ENCODE measurements at places on chromosomes 7 and 10.

- DNase-seq = peak; percentile 31
Measured at GRCh38 chr7:29291723-29292618, 97.4 kb downstream of the CHN2 start.

DNA sequence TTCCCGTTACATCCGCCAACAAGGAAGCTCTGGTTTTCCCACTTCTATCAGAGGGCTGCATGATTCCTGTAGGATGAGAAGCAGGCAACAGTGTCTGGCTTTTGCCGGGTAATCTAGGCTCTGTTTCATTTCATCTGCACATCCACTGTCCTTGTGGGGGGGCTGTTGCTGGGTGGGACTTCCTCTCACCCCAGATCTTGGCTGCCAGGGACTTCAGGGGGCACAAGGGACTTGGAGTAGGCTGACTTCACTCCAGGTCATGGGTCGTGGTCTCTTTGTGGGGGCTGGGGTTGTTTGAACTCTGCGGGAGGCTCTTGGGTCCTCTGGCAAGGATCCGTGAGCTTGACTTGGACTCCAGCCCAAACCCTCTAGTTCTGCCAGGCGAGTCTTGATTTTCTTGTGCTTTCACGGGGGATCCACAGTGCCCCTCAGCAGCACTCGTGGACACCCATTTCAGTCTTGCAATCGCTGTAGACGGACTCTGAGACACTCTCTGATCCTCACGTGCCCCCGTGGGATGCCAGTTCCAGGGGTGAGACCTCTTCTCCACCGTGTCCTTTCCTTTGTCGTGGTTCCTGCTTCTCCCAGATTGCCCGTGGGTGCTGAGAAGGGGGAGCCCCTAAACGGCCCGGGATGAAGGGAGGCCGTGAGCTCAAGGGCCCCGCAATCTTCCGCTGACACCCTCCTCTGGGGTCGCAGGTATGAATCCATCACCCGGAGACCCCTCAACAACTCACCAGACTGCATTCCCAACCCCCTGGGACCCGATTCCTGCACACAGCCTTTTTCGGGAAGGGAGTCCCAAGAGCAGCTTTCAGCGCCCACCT is 21.4 kb upstream of the ZNF273 start:
- no peak for DNase-seq

DNA sequence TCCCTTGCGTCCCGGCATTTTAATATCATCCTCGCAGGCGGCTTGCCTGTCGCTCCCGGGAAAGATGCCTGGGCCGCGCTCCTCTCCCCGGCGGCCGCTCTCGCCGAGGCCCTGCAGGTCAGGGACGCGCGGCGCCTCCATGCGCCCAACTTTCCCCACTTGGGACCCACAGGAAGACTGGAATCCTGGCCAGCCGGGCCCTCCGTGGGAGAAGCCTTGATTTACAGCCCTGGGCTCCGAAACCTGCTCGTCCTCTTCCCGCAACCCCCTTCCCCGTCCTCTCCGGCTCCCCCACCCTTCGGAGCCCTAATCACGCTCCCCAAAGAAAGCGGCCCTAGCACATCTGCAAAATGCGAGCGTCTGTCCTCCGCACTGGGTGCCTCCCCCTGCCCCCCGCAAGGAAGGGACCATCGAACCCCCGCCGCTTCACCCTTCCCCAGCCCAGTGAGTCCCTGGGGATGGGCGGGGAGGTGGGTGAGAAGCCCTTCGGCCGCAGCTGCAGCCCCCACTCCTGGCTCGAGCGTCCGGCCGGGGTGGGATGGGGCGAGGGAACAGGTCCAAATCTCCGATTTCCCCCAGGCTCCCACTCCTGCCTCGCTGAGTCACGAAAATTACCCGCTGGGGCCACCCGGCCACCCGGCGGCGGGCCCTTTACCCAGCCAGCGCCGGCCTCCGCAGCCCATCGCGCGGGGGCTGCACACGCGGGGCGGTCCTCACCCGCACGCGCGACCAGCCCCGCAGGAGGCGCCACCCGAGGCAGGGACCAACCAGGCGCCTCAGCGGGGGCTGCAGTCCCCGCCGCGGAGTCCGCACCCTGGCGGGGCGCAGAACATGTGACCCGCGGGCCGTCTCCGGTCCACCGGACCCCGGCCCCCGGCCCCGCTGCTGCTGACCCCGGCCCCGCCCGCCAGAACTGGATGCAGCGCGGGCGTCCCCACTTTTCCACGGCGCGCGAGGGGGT is 695 bp downstream of the HSPA12A start:
- no peak for DNase-seq

- no peak for DNase-seq
Measured at GRCh38 chr7:105021352-105021751, 7.3 kb downstream of the KMT2E start.

- no peak for DNase-seq
Measured at GRCh38 chr10:70396140-70396539, 7.8 kb upstream of the EIF4EBP2 start.

GRCh38 chr10:79203833-79204232 is 135.1 kb downstream of the ZMIZ1 start:
- DNase-seq = no peak

- peak; percentile 55 for DNase-seq
Measured at GRCh38 chr7:123624527-123625183, 23.0 kb downstream of the ASB15 start.

GRCh38 chr10:9211228-9211627 is 1156.7 kb downstream of the GATA3 start:
- peak; percentile 2 for DNase-seq

- DNase-seq = peak; percentile 27
Measured at GRCh38 chr10:97291357-97292096, 910 bp downstream of the ARHGAP19 start.

DNA sequence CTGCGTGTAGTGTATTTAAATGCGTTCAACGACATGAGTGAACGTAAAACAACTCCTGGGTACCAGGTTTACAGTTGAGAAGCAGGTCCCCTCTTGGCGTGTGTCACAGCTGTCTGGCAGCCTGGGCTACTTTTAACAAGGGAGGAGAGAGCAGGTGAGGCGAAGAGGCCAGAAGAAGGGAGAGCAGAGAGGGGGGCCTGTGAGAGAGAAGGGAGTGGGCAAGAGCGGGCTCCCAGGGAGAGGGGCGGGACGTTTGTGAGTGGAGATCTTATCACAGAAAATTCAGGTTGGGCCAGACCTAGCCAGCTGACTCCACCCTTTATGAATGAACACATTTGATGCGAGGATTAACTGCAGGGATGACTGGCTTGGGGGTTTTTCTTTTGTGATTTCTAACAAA is 154.0 kb downstream of the CAMK1D start:
- peak; percentile 82 for DNase-seq

GRCh38 chr7:30661926-30662325 is 20.3 kb downstream of the CRHR2 start:
- no peak for DNase-seq

- DNase-seq = no peak
Measured at GRCh38 chr7:98211221-98211675, at the start of gene BHLHA15. TSS of gene BHLHA15 (plus strand) at chr7:98211439. CDS start at chr7:98212310, 871 bp downstream.

DNA sequence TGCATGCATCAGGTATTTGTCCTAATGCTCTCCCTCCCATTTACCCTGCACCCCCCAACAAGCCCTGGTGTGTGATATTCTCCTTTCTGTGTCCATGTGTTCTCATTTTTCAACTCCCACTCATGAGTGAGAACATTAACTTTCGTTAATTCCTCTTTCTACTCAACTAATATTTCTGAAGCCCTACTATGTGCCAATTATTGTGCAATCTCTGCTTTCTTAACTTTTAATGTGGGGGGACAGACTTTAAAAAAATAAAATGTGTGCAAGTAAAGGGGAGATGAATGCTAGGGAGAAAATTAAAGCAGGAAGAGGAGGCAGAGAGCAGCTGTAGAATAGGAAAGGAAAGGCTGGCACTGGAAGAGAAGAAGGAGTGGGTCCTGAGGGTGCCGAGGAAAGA is 954.0 kb upstream of the C7orf33 start:
- DNase-seq = no peak

DNA sequence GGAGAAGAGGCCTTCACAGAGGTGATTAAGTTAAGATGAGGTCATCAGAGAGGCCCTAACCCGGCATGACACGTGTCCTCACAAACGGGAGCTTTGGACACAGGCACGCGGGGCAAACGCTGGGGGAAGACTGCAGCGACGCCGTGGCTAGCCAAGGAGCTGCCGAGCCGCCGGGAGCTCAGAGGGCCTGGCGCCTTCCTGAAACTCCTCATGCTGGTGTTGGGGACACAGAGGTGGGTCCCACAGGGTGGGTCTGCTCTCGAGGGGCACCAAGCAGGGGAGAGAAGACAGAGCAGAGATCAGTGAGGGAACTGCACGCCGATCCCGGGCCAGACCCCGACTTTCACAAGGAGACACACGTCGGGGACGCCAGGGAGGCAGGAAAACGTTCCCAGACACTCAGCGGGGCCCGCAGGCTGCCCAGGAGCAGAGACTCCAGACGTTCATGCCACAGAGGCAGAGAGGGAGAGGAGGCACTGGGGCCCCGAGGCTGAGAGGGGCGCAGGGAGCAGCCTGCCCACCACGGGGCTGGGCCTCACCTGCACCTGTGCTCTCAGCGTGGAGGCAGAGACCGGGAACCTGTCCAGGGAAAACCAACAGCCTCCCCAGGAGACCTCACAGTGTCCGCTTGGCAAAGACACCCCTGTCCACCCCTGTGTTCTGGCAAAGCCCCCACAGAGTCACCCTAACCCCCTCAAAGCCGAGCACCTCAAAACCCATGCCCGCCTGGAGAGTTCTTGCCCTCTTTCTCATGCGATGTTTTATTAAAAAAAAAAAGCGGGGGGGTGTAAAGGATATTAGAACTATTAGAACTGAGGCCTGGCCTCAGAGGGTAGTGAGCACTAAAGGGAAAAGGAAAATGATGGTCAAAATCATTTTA is 103.8 kb downstream of the PDGFA start:
- no peak for DNase-seq

GRCh38 chr10:114009281-114009996 is 34.2 kb upstream of the ADRB1 start:
- no peak for DNase-seq

DNA sequence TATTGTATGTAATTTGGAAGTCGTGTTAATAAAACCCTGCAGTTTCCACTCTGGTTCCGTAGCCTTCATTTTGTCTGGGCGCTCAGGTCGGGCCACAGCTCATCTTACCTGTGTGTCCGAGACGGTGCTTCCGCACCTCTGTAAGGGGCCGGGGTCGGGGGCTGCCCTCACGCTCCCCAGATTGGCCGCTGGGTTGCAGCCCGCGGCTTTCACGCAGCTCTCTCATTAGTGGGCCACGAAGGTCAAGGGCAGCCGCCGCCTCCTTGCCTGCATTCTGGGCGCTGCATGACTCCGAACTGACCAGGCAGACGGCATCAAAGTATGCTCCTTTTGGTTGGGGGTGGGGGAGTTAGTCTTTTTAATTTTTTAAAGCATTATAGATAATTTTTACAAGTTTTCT is 30.8 kb downstream of the SHH start:
- DNase-seq = no peak

GRCh38 chr10:11131112-11131639 is 113.5 kb downstream of the CELF2 start:
- no peak for DNase-seq
